ENCODE measurements at places on chromosomes 16 and 17.

- no peak for DNase-seq
Observed at GRCh38 chr17:34757611-34758010, 178.2 kb downstream of the TMEM132E start.

- DNase-seq: no peak
Observed at GRCh38 chr17:28001149-28001548, 41.3 kb upstream of the NLK start.

DNA sequence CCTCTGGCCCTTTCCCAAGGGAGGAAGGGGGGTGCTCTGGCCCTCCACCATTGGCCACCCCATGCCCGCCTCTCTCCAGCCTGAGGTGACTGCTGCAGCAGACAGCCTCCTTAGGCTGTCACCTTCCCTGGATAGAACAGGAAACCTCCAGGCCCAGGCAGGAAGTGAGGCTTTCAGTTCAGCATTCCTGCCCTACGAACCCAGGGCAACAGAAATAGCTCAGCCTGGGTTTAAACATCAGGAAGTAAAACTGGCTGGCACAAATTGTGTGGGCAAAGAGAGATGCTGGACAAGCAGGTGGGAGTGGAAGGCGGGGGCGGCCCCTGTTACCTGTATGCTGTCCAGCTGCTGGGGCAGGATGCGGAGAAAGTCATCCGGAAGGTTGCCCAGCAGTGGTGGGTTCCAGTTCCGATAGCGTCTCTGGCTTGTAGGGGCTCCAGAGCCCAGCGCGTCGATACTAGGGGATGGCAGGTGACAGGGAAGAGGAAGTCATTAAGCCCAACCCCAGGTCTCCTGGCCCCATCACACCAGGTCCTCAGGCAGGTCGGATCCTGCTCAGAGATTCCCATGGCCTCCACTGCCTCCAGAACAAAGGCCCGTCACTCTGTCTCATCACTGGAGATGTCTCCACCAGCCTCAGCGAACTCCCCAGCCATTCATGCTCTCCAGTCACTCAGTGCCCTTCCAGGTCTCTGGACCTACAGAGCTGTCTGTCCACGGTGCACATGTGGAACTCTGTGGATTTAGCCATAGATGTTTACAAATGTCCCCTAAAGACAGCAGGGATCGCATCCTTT lies 23.6 kb upstream of the MRPS23 start:
- DNase-seq: no peak

GRCh38 chr17:80352216-80352895 lies 62.6 kb upstream of the ENDOV start:
- DNase-seq: no peak

DNA sequence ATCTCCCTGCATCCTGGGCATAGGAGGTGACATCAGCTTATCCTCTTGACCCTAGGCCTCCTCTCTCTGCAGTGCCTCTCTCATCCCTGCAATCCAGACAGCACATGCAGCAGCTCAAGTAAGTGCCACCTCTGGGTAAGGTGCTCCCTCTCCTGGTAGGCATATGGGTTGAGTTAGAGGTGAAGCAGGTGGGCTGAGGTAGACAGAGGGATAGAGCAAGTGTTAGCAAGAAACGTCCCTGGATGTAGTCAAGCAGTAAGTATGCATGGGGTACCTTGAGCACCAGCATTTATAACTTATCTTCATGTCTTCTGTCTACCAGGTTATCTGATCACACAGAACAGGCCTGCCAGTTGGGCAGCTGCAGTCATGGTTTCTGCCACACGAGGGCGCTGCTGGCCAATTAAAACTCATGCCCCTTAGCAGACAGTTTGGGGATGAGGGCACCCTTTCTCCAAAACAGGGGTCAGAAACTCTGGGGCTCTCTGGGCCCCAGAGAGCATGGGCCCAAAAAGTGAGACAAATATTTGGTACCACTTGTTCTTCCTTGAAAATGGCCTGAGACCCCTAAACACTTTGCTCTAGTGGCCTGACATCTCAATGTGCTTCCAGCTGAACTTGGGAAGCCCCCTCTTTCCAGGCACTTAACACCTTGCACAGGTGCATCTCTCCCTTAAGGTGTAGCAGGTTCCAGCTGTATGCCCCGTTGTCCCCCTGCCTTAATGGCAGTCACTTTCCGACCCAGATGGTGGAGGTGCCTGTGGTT lies 59.8 kb downstream of the NEUROD2 start:
- no peak for DNase-seq

- no peak for DNase-seq
Observed at GRCh38 chr17:38798614-38799500, 499 bp downstream of the PIP4K2B start.

- DNase-seq: peak; percentile 36
Observed at GRCh38 chr17:44304651-44305050, 3.8 kb upstream of the RUNDC3A start.

- peak; percentile 39 for DNase-seq
Observed at GRCh38 chr16:85173981-85174751, 61.9 kb upstream of the CIBAR2 start.

- no peak for DNase-seq
Observed at GRCh38 chr17:7880076-7880868, 8.3 kb upstream of the CHD3 start.
